Endothelial cell of umbilical vein (primary cell): ENCODE measurements at places on chromosomes 13 and 19. TPM values are rescaled to one million over a fixed set of nuclear protein-coding genes. Genes with fewer than 3 reads are reported as not detected.

GRCh38 chr19:18029617-18030338 is 21.8 kb downstream of the ARRDC2 start:
- H3K4me1 ChIP-seq, result peaks cover 7% of the 10 kb centered on the region
- no peak overlapping the region for H3K27ac ChIP-seq
- no peak overlapping the region for H3K4me3 ChIP-seq

DNA sequence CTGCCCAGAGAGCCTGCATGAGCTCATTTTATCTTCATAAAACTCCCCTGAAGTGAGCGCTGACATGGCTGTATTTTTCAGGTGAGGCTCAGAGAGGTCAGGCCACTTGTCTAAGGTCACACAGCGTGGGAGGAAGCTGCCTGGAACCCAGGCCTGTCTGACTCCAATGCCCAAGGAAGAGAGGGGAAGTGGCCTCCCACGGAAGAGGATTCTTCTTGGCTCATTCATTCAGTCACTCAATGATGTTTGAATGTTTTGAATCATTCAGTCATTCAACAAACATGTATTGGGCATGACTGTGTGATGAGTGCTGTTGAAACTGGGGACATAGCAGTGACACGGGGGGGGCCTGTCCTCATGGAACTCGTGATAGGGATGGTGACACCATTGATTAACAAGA is 12.0 kb downstream of the ACTL9 start:
- DNase-seq, result no peak
- H3K4me1 ChIP-seq, result no peaks in the 10 kb centered on the region
- no peaks in the 10 kb centered on the region for H3K27me3 ChIP-seq
- no peak overlapping the region for H3K4me3 ChIP-seq

DNA sequence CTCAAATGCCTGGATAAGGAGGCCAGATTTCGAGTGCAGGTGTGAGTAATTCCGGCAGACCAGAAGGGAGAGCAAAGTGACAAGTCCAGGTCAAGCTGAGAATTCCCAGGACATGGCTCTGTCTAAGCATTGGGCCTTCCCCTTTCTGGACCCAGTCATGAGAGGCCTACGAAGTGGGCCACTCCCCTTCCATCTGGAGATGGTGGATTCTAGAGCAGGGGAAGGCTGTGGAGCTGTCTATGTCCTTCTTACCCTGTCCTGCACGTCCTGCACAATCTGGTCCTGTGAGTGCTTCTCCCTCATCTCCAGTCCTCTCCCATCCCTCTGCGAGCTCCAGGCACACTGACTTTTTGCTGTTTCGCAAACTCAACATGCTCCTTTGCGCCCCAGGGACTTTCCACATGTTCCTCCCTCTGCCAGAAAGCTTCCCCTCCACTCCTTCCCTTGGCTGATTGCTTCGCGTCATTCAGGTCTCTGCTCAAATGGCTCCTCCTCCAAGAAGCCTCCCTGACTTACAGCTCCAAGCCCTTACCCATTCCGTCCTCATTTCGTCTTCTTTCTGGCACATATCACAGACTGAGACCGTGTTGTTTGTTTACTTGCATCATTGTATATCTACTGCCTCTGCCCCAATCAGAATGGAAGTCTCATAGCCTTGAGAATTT is 193.2 kb downstream of the URI1 start:
- H3K4me1 ChIP-seq, result no peaks in the 10 kb centered on the region
- H3K27ac ChIP-seq, result no peak overlapping the region
- no peaks in the 10 kb centered on the region for H3K27me3 ChIP-seq
- H3K4me3 ChIP-seq, result no peak overlapping the region

DNA sequence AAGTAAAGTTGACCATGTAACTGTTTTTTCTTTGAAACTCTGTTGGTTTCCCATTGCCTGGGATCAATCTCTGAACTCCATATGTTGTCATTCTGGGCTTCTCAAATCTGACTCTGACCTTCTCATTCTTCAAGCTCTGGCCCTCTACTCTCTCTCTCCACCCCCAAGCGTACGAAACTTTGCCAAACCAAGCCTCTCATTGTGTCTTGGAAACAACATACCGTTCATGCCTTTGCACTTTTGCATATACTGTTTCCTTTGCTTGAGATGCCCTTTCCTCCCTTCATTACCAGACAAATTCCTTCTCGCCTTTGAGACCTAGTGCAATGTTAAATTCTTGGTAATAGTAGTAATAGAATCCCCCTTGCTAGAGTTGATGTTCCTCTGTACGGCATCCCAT is 113.7 kb downstream of the OLFM4 start:
- H3K27ac ChIP-seq, result no peak overlapping the region
- no peaks in the 10 kb centered on the region for H3K36me3 ChIP-seq
- no peaks in the 10 kb centered on the region for H3K27me3 ChIP-seq
- no peak overlapping the region for H3K4me3 ChIP-seq

GRCh38 chr13:77716692-77717091 is 19.2 kb downstream of the SLAIN1 start:
- H3K27me3 ChIP-seq, result no peaks in the 10 kb centered on the region
- H3K36me3 ChIP-seq, result no peaks in the 10 kb centered on the region
- H3K27ac ChIP-seq, result no peak overlapping the region
- no peak for DNase-seq
- no peaks in the 10 kb centered on the region for H3K4me1 ChIP-seq
- H3K4me3 ChIP-seq, result no peak overlapping the region

DNA sequence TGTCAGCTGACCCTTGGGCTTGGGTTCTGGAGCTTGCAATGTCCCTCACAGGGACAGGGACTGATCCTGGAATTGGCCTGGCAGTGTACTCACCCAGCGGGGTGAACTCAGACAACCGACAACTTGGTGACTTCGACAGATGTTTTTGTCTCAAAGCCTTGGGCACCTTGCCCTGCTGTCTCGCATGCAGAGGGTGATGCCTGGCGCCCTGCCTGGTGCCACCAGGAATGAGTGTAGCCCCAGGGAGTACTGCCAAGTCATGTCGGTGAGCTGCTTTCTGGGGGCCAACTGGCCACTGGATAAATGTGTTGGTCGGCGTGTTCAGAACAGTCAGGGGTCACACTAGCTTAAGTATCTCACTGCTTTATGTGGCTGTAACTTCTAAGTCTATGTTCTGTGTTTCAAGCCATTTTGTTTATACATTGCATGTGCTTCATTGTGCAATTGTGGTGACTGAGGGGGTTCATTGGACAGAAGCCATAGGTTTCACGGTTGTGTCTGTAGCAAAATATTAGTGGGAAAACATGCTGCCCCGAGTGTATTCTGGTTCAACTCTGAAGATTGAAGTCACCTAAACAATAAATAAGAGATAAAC is 96.3 kb upstream of the TNFSF11 start:
- no peaks in the 10 kb centered on the region for H3K36me3 ChIP-seq
- no peak for DNase-seq
- H3K27me3 ChIP-seq, result no peaks in the 10 kb centered on the region
- no peak overlapping the region for H3K4me3 ChIP-seq

DNA sequence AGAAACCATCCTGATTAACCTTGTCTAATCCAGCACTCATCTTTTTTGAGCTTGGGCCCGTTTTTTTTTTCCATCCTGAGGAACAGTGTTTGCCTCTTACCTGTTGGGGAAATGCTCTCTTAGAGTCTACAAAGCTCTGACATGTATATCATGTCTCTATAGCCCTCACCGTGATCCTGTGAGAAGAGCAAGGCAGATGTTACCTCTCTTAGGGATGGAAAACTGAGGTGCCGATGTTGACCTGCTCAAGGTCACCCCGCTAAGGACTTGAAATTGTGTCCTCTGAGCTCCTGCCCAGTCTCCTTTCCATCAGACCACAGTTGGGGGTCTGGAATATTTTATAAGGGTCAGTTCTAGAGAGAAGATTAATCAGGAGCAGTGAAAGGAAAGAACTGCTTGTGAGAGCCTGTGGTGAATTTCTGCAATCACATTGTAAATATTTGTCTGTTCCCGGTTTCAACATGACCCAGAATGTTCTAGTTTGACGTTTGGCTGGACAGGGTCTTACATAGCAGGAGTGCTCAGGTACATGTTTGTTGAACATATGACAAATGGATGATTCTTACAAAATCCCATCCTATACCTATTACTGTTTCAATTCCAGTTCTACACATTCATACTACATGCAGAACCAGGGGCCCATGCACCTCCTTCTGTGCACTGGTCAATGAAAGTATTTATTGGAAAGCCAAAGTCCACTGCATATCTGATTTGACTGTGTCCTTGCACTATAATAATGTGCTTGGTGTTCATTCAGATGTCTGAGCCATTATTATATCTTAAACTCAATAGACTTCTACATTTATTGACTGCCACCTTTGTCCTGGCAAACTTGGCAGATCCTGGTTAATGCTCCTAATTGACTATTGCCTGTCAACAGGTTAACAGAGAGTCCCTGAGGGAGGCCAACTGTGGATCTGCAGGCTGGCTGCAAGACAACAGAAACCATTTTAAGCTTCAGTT is 12.1 kb downstream of the SLC25A15 start:
- no peaks in the 10 kb centered on the region for H3K36me3 ChIP-seq
- no peak overlapping the region for H3K27ac ChIP-seq
- no peak overlapping the region for H3K4me3 ChIP-seq
- no peaks in the 10 kb centered on the region for H3K27me3 ChIP-seq
- no peaks in the 10 kb centered on the region for H3K4me1 ChIP-seq

DNA sequence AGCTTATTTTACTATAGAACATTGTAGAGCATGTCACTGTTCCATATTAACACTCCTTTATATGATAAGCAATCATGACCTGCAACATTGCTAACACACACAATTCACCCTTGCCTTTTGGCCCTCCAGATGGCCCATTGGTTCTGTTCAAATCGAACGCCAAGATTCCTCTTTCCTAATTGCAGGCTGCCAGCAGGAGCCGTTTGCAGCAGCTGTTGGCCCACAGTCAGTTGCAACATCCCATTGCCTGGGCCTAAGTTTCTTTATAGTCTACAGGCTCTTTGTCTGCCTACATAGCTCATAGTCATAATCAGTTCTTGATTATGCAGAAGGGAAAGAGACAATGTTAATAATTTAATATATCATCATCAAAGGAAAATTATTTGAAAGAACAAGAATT is 37.6 kb downstream of the KCTD12 start:
- DNase-seq, result no peak
- no peak overlapping the region for H3K27ac ChIP-seq
- no peak overlapping the region for H3K4me3 ChIP-seq
- no peaks in the 10 kb centered on the region for H3K27me3 ChIP-seq

DNA sequence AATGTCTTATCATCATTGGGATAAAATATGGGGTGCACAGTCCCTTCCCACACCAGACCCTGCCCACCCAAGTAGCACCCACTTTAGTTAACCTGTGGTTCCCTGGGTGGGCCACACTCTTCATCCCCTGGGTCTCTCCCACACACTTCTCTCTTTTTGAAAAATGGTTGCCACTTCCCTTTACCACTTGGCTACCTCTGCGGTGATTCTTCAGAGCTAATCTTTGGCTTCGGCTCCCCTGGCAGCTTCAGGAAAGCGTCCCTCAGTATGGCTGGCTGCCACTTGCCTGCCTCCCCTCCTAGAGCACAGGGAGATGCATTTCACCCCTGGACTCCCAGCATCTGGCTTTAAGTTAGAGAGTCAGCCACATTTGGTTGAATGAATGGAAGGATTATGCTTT is 18.2 kb downstream of the CCNA1 start:
- H3K27ac ChIP-seq, result no peak overlapping the region
- H3K27me3 ChIP-seq, result no peaks in the 10 kb centered on the region
- H3K4me3 ChIP-seq, result no peak overlapping the region
- no peak for DNase-seq
- peaks cover 12% of the 10 kb centered on the region for H3K4me1 ChIP-seq

DNA sequence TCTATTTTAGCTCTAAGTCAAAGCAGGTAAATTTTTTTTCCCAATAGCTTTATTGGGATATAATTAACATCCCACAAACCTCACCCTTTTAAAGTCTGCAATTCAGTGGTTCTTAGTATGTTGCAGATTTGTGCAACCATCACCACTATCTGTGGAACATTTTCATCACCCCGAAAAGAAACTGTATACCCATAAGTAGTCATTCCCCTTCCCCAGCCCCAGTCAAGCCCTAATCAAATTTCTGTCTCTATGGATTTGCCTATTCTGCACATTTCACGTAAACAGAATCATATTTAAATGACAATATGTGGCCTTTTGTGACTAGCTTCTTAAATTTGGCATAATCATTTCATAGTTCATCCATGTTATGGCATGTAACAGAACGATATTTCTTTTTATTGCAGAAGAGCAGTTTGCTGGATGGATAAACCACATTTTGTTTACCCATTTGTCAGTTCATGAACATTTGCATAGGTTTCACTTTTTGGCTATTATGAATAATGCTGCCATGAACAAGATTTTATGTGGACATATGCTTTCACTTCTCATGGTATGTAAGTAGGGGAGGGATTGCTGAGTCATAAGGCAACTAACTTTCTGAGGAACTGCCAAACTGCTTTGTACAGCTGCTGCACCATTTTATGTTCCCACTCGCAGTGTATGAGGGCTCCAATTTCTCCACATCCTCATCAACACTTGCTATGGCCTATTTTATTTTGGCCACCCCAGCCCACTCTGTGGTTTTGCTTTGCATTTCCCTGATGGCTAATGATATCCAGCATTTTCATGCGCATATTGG is 10.9 kb downstream of the SLC46A3 start:
- no peaks in the 10 kb centered on the region for H3K36me3 ChIP-seq
- H3K27ac ChIP-seq, result no peak overlapping the region
- no peaks in the 10 kb centered on the region for H3K4me1 ChIP-seq
- H3K27me3 ChIP-seq, result peaks cover 4% of the 10 kb centered on the region

DNA sequence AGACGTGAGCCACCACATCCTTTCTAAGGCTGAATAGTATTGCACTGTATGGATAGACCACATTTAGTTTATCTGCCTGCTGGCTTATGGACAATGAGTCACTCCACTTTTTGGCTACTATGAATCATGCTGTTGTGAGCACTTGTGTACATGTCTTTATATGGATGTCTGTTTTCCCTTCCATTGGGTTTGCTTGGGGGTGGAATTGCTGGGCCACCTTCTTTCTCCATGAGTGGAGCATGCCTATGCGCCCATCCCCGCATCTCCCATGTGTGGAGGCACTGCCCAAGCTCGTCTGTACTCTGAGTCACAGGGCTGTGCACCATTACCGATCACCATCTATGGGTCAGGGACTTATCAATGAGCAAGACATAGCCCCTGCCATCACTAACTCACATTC is 127.2 kb upstream of the GJB6 start:
- H3K36me3 ChIP-seq, result no peaks in the 10 kb centered on the region
- H3K27me3 ChIP-seq, result no peaks in the 10 kb centered on the region
- H3K27ac ChIP-seq, result no peak overlapping the region
- no peaks in the 10 kb centered on the region for H3K4me1 ChIP-seq
- DNase-seq, result no peak

- H3K27ac ChIP-seq, result no peak overlapping the region
- DNase-seq, result peak; percentile 79
- no peaks in the 10 kb centered on the region for H3K36me3 ChIP-seq
- H3K4me3 ChIP-seq, result no peak overlapping the region
These were observed 44.2 kb downstream of the WASF3 start for GRCh38 chr13:26601669-26602068.

POSTN gene
- polyA plus RNA-seq, result 0.29 and 0.41 TPM in 2 replicates

IL11 gene
- polyA plus RNA-seq, result 0.11 TPM in 1 of 2 replicates, not detected in the other
